ENCODE measurements at places on chromosomes 6 and 20. TPM values are rescaled to one million over a fixed set of nuclear protein-coding genes. Genes with fewer than 3 reads are reported as not detected.
A peak's percentile ranks its signal among the peaks of the same experiment; 100 is the strongest.

GRCh38 chr20:22914291-22914690 lies 120.8 kb upstream of the SSTR4 start:
- DNase-seq: no peak

DNA sequence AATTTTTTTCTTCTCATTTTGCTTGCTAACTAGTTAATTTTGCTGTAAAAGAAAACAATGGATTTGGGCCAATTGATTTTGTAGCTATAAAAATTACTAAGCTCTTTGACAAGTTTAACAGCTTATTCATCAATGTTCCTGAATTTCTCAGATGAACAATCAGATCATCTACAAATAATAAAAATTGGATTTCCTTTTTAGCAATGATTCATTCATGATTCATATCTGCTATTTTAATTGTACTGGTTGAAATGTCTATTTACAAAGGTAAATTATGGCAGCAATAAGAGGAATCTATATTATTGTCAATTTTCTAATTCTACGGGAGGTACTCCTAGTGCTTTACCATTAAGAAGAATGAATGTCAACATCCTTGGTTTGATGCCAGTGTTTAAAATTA lies 178.8 kb upstream of the BTBD3 start:
- DNase-seq: no peak

- DNase-seq: no peak
These were observed 210.4 kb upstream of the PHACTR1 start for GRCh38 chr6:12506159-12506558.

GRCh38 chr20:48832405-48832730 lies 4.6 kb upstream of the PREX1 start:
- DNase-seq: no peak

DNA sequence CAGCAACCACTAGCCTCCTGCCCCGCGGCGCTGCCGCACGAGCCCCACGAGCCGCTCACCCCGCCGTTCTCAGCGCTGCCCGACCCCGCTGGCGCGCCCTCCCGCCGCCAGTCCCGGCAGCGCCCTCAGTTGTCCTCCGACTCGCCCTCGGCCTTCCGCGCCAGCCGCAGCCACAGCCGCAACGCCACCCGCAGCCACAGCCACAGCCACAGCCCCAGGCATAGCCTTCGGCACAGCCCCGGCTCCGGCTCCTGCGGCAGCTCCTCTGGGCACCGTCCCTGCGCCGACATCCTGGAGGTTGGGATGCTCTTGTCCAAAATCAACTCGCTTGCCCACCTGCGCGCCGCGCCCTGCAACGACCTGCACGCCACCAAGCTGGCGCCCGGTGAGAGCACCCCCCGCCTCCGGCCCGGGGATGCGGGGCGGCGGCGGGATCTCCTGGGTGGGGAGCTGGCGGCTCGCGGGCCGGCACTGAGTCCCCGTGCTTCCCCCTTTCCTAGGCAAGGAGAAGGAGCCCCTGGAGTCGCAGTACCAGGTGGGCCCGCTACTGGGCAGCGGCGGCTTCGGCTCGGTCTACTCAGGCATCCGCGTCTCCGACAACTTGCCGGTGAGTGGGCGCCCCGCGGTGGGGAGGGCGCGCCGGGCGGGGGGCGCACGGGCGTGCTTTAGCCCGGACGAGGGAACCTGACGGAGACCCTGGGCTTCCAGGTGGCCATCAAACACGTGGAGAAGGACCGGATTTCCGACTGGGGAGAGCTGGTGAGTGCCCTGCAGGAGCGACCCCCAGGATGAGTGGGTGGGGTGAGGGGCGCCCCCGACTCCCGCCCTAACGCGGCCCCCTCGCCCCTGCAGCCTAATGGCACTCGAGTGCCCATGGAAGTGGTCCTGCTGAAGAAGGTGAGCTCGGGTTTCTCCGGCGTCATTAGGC lies 585 bp downstream of the PIM1 start:
- DNase-seq: peak; percentile 76

DNA sequence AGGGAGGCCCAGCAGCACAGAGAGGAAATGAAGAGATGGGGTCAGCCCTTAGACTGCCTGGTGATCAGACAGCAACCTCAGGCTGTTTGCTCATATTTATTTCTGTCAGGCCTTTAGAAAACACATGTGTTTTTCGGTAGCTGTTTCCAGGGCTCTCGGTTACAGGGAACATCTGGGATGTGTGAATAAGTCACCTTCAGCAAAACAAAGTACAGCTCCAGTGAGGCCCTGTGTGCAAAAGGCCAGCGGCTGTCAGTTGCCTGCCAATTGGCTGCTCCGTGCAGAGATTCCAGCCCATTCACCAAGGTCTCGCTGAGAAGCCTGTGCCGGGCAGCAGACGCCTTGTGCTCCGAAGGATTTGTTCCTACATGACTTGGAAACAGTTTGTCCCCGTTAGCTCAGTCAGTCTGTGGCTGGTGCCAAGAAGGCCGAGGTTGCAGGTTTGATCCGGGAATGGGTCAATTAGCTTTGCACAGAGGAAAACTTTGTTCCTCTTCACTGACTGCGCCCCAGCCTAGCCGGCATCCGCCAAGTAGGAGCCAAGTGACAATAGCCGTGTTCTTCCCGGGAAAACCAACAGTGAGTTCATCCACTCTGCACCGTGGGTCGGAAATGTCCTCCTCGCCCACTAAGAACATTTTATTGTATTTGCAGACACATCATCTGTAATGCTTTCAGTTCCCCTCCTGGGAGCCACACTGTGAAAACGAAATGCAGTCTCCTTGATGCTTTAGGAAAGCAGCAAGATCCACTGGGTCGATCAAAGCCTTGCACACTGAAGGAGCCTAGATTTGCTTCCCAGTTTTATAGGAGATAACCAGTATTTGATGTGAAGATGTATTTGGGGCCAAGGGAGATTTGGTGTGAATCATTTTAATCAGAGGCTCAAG lies 315.4 kb upstream of the CDYL start:
- DNase-seq: no peak

DNA sequence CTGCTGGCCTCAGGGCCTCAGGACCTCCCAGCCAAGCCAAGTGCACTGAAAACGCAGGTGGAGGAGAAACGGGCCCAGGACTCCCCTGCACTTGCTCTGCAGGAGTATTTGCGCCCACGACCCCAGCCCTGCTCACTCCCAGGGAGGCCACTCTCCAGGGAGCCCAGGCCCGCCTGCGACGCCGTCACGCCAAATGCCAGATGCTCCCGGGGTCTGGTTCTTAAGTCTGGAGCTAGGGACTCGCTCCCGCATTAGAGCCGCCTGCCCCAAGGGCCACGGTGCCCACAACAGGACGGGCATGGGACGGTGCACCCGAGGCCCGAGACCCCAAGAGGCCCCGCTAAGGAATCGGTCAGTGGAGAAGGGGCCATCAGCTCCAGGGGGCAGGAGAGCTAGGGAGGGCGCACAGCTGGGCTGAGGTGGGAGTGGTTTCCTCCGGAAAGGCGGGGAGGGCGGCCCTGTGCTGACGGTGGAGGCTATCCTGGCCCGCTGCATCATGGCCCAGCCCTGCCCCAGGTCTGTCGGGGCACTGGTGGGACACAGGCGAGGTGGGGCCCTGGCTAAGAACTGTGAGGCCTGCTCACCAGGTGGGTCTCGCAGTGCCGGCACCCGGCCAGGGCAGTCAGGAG lies 44.1 kb upstream of the CHRNA4 start:
- no peak for DNase-seq

DNA sequence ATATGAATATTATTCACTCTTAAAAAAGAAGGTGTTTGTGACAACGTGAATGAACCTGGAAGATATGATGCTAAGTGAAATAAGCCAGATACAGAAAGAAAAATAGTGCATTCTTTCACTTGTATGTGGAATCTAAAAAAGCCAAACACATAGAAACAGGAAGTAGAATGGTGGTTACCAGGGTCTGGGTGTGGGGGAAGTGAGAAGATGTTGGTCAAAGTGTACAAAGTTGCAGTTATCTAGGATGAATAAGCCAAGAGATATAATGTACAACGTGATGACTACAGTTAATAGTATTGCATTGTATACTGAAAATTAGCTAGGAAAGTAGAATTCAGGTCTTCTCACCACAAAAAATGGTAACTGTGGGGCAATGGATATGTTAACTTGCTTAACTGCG lies 151.1 kb upstream of the HCRTR2 start:
- DNase-seq: no peak

The ERVFRD-1 gene
- total RNA-seq: not detected
